ENCODE measurements at places on chromosomes 7 and 10.
A peak's percentile ranks its signal among the peaks of the same experiment; 100 is the strongest.

- DNase-seq: no peak
Observed at GRCh38 chr7:39304668-39305405, 261.4 kb upstream of the YAE1 start.

GRCh38 chr10:9302140-9302746 is 1247.8 kb downstream of the GATA3 start:
- no peak for DNase-seq

- no peak for DNase-seq
Observed at GRCh38 chr7:47040795-47041347, 541.0 kb downstream of the TNS3 start.

DNA sequence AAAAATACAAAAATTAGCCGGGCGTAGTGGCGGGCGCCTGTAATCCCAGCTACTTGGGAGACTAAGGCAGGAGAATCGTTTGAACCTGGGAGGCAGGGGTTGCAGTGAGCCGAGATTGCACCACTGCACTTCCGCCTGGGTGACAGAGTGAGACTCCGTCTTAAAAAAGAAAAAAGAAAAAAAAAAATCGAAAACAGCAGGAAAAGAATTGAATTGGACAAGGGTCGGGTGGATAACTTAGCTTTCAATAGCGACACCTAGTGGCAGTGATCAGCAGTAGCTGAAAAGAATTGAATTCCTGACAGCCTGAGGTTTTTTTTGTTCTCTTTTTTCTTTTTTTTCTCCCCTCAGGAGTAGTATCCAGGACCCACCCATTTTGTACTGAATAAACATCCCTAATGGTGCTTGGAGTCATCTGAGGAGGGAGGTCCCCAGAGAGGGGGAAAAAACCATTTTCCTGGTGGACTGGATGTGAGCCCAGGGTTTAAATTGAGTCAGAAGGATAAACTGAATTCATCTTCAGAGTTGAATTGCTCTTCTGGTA is 55.1 kb downstream of the CYCS start:
- DNase-seq: peak; percentile 30

DNA sequence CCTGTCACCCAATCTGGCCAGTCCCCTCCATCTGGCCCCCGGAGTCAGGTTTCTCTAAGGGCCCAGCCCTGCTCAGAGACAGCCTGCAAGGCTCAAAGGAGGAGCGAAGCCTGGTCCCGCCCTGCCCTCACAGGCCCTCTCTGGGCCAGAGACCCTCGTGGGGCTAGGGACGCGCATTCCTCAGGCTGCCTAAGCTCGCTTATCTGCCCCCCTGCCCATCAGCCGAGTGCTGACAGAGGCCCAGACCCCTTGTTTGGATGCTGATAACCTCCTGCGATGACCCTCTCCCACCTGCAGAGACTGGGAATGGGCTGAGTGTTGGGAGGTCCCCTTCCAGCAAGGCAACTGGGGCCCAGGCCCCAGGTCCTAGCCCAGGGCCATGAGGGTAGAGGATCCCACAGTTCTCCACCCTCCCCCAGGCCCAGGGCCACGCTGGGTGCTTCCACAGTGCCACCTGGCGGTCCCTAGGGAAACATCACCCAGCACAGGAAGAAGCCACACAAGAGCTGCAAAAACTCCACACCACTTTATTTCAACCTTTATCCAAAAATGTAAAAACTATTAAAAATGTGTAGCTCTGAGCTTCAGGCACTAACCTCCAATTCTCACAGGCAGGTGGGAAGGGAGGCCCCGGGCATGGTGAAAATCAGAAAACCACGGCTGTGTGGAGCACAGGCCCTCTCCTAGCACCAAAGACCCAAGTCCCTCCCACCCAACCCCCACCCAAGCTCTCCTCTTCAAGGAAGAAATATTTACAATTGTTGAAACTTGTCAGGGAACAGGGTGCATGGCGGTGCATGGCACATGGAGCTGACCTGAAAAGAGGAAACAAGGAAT is 2.2 kb downstream of the NPM3 start:
- peak; percentile 70 for DNase-seq

GRCh38 chr10:17523917-17524316 is 69.5 kb upstream of the ST8SIA6 start:
- DNase-seq: no peak

All from CD4-positive, alpha-beta T cell treated with Interleukin-15 for 1 hour (primary cell).